Neural crest cell (in vitro differentiated cells): ENCODE measurements at places on chromosomes 5 and 9.
A peak's percentile ranks its signal among the peaks of the same experiment; 100 is the strongest.

DNA sequence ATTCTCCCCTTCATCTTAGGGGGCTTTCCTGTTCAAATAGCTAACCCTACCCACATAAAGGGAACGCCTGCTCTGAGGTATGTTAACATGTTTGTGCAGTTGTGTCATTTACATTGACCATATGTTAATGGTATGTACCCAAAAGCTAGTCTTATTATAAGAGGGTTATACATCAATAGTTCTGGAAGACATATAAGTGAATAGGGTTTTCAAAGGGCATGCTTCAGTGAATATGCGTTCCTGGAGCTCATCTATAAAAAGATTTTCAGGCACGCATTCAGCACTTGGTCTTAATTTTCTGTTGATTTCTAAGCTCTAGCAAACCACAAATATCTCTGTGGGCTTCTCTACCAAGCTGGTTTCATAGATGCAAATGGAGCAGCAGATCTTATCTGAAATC, 766.1 kb downstream of the IRX1 start:
- no peak for DNase-seq

GRCh38 chr9:138103111-138103848, 225.7 kb downstream of the CACNA1B start:
- DNase-seq, result no peak

GRCh38 chr5:135100011-135100410, 66.0 kb upstream of the PITX1 start:
- DNase-seq, result no peak

DNA sequence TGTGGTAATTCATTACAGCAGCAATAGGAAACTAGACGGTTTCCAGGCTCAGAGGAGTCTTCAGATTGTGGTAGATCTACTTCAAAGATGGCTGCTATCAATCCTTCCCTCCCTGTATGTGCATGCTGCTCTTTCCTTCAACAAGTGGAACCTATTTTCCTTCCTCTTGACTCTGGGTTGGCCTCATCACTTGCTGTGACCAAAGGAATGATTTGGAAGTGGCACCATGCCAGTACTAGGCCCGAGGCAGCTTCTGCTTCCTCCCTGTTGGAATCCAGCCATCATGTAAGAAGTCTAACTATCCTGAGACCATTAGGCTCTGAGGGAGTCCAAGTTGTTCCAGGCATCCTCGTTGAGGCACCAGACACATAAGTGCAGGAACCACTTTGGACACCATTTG, 46.5 kb upstream of the MCTP1 start:
- DNase-seq, result no peak

DNA sequence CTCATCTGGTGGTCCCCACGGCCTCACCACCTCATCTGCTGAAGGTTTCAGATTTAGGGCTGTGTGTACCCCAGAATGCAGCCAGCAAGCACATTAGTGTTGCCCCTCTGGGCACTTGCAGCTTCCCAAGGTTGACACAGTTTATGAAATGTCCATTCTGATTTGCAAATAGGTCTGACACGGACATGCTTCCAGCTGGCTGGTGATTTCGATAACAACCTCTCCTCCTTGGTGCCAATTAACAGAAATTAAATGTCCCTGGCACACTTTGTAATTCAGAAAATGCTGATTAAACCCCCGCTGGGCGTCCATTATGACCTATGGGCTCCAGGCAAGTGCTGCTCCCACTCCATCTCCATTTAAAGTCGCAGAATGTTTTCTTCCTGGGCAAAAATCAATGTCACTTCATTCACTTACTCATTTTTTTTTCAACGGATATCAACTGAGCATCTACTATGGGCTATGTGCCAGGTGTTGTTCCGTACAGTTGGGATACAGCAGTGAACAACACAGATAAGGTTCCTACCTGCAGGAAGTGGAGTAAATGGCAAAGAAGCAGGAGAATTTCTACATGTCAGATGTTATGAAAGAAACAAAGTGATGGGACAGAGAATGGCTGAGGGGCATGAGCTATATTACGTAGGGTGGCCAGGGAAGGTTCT, 32.0 kb downstream of the PLAC8L1 start:
- no peak for DNase-seq

- no peak for DNase-seq
These were observed 1.1 kb downstream of the NDOR1 start for GRCh38 chr9:137206602-137207001.

DNA sequence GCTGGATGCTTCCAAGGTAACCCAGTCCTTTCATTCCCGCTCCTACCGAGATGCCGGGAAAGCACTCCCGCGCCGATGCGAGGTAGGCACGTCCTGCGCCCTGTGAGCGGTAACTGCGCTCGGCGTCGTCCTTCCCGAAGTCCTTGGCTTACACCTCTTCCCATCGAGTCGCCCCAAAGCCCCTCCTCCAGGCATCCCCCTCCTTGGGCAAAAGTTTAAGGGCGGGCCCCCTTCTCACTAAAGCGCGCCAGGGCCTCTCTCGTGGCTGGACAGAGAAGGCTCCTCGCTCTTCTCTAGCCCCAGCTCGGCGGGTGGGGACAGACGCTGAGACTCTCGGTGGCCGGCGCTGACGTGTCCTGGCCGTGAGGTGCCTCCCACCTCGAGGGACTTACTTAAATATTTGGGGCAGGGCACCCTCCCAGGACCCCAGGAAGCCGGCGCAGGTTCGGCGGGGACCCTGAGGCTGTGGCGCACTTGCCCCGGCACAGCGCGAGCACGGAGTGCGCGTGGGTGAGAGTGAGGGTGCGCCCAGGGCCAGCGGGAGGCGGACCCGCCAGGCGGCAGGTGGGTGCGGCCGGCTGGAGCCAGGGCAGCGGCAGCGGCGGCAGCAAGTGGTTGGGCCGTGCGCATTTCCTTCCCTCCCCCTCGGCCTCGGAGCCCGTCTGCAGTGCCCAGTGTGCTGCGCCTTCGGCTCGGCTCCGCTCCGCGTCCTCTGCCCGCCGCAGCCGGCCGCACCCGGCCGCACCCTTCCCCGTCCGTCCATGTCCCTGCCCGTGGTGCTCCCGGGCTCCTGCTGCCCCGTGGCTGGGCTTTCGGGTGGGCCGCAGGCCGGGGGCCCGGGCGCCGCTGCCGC, at the start of gene ENTREP1:
TSS of gene ENTREP1 (plus strand) at position 667 of the 853 bp plus-strand sequence. CDS start at position 762, 95 bp downstream.
- peak; percentile 28 for DNase-seq

DNA sequence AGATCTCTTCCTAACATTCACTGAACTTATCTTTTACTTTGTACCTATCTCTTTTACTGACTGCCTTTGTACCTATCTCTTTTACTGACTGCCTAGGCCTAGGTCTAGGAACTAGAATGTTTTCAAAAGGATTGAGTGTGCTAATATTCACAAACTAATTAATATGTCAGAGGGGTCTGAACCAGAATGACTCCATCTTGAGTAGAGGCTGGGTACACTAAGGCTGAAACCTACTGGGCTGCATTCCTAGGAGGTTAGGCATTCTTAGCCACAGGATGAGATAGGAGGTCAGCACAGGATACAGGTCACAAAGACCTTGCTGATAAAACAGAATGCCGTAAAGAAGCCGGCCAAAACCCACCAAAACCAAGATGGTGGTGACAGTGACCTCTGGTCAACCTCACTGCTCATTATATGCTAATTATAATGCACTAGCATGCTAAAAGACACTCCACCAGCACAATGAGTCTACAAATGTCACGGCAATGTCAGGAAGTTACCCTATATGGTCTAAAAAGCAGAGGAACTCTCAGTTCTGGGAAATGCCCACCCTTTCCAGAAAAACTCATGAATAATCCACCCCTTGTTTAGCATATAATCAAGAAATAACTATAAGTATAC, 2.5 kb upstream of the RHOBTB3 start:
- DNase-seq, result no peak

DNA sequence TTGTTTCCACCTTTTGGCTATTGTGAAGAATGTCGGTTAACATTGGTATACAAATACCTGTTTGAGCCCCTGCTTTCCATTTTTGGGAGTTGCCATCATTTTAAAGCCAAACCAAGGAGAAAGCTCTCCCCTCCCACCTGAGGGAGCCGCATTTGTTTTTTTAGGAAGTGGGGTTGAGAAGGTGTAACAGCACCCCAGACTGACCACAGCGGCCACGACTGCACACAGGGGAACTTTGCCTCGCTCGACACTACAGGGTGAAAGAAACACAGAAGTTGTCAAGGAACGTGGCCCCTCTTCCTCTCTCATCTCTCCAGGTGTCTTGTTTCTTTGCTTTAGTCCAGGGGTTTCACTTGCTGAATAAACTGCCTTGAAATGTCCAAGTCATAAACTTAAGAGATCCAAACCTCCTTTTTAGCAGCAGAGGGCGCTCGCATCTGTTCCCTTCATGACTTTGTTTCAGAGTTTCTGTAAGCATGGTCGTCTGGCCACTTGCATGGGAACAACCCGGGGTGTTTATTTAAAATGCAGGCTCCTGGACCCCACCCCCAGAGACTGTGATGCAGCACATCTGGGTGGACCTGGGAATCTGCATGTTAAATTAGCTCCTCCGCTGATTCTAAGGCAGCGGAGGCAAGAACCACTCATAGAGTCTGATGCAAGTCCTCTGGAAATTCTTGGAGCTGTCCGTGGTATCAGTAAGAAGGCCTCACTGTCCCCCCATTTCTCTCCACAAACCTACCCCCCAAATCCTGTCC, 2.1 kb upstream of the TTLL11 start:
- DNase-seq, result peak; percentile 68

DNA sequence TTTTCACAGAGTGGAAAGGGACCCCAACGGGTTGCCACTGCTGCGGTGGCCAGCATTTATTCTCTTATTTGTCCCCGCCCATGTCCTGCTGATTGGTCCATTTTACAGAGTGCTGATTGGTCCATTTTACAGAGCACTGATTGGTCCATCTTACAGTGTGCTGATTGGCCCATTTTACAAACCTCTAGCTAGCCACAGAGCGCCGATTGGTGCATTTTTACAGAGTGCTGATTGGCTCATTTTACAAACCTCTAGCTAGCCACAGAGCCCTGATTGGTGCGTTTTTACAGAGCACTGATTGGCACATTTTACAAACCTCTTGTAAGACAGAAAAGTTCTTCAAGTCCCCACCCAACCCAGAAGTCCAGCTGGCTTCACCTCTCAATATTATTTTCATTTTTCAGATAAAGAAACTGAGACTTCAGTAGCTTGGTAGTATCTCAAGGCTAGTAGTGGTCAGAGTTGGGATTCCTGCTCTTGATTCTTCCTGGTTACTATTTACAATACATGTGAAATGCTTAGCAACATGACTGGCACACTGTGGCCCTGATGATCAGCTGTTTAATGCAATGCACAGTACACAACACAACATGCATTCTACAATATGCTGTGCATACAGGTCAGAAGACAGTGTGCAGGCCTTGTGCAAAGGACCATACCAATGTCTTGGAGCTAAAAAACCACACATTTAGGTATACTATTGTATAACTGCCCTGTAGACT, 63.6 kb upstream of the BOD1 start:
- DNase-seq, result no peak

GRCh38 chr5:159489779-159490178, 159.5 kb upstream of the IL12B start:
- DNase-seq, result no peak

DNA sequence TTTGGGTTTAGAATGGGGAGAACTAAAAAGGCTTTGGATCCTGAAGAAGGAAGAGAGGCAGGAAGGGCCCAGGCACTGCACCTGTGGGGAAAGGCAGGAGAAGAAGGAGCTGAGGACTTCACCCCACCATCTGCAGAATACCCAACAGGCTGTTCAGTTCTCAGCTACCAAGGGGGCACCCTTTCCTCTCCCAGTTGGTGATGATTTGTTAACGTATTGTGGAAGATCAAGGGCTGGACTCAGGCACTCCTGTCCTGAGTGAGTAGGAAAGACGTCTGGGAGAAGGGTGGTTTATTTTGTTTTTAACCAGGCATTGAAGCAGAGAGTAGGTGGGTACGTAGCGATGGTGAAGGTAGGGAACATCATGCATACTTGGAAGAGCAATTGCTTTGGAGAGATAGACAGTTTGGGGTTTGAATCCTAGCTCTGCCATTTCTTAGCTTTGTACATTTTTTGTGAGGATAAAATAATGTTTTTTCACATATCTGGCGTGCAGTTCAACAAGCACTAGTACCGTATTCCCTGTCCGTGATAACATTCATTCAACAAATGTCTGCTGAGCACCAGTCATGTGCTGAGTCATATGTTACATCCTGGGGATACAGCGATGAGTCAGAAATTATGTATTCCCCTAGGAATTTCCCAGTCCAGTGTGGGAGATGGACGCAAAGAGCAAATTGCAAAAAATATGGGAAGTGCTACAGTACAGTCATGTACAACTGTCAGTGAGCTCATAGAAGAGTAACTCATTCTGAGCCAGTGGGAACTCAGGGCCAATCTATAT, 2.1 kb downstream of the MSANTD3 start:
- no peak for DNase-seq

DNA sequence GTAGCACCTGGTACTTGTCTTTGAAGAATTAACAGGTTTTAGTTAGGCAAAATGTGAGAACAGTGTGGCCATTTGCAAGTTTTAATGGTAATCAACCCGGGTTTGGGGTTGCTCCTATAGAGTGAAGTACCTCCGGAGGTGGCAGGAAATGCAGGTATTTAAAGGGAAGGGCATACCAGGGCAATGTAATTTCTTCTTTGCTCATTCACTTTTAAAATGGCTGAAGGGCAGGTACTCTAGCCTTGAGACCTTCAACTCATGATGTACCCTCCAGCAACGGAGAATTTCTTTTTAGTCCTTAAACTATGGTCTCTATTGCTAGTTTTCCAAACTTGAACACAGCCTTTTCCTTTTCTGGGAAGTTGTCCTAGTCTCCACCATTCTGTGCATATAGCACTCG, 1.3 kb upstream of the HSPA4 start:
- DNase-seq, result no peak

DNA sequence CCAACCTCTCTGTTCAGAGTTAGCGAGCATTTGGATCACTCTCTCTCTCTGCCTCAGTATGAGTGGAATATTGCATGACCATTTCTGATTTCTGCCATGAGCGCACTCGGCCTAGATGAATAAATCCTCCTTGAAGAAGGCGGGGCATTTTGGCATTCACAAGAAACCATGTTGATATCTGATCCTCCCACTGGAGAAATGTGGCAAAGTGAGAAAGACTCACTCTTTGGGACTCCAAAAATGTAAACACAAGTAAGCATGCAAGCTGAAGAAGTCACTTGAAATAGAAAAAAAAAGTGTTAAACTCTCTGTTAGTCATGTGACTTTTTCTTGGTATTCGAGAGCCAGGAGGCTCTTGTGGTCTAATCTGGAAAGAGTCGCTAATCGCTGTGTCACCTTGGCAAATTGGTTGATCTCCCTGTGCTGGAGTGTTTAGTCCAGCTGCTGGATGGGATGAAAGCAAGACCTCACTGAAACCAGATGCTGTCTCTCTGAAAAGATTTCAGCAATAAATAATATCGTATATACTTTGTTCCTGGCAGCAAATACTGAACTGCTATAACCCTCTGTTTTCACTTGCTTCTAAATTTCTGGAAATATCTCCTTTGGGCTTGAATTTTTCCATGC, 95.5 kb downstream of the GHR start:
- no peak for DNase-seq

GRCh38 chr9:136728548-136729123, 14.1 kb downstream of the LCN10 start:
- no peak for DNase-seq

DNA sequence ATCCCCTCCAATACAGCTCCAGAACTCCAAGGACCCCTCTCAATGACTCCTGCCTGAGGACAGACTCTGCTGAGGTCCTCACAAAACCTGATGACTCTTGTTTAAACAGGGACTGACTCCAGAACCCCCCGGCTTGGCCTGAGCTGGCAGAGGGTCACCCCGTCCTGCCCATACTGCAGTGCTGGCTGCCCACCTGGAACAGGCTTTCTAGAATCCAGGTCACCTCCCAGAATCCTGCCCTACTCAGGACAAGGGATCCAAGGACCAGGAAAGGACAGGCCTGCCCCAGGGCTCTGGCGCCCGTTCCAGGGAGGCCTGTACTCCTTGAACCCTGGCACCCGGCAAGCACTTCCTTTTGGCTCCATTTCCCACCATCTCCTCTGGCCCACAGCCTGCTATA, 22.2 kb downstream of the RALGDS start:
- DNase-seq, result no peak
